Natural killer cell (primary cell): ENCODE measurements at places on chromosomes 2 and 18. TPM values are rescaled to one million over a fixed set of nuclear protein-coding genes. Genes with fewer than 3 reads are reported as not detected.

The PLEK gene
- 333 TPM for total RNA-seq

The IL37 gene
- total RNA-seq = not detected

The KLHL30 gene
- not detected for total RNA-seq

The ERFE gene
- 4.3 TPM for total RNA-seq

The TLX2 gene
- total RNA-seq = 0.45 TPM

The CCDC85A gene
- not detected for total RNA-seq

The IL36B gene
- not detected for total RNA-seq

The GALR1 gene
- total RNA-seq = not detected

The CGREF1 gene
- not detected for total RNA-seq

The PLGLB1 gene
- 5.6 TPM for total RNA-seq

The WDCP gene
- total RNA-seq = 11.2 TPM

The LDLRAD4 gene
- total RNA-seq = 36.3 TPM

The GALNT5 gene
- total RNA-seq = not detected

The CDK5R2 gene
- total RNA-seq = not detected
